ENCODE measurements at places on chromosomes 3 and 15. TPM values are rescaled to one million over a fixed set of nuclear protein-coding genes. Genes with fewer than 3 reads are reported as not detected.

Gene PPP4R2
- 65.6 TPM for total RNA-seq

Gene FAM107A
- under 0.01 TPM for total RNA-seq

Gene SLC22A14
- total RNA-seq = 0.17 TPM

Gene TMEM212
- not detected for total RNA-seq

Gene DGKG
- 4.8 TPM for total RNA-seq

Gene TUSC7
- not detected for total RNA-seq

Gene RAD51
- 0.77 TPM for total RNA-seq

Gene RBP2
- total RNA-seq = not detected

Gene C2CD4A
- not detected for total RNA-seq

Gene RPL4
- total RNA-seq = 1,689 TPM

Measured in fibroblast of lung (primary cell).